Activated CD8-positive, alpha-beta memory T cell treated with anti-CD3 and anti-CD28 coated beads for 4 hours (primary cell): ENCODE measurements at places on chromosomes 6 and 20.

- no peak for DNase-seq
Observed at GRCh38 chr6:36920546-36920945, 34.0 kb upstream of the PI16 start.

GRCh38 chr6:150200428-150201100 lies 57.7 kb downstream of the PPP1R14C start:
- no peak for DNase-seq

GRCh38 chr20:62928246-62928939 lies 2.1 kb upstream of the DIDO1 start:
- DNase-seq = no peak

DNA sequence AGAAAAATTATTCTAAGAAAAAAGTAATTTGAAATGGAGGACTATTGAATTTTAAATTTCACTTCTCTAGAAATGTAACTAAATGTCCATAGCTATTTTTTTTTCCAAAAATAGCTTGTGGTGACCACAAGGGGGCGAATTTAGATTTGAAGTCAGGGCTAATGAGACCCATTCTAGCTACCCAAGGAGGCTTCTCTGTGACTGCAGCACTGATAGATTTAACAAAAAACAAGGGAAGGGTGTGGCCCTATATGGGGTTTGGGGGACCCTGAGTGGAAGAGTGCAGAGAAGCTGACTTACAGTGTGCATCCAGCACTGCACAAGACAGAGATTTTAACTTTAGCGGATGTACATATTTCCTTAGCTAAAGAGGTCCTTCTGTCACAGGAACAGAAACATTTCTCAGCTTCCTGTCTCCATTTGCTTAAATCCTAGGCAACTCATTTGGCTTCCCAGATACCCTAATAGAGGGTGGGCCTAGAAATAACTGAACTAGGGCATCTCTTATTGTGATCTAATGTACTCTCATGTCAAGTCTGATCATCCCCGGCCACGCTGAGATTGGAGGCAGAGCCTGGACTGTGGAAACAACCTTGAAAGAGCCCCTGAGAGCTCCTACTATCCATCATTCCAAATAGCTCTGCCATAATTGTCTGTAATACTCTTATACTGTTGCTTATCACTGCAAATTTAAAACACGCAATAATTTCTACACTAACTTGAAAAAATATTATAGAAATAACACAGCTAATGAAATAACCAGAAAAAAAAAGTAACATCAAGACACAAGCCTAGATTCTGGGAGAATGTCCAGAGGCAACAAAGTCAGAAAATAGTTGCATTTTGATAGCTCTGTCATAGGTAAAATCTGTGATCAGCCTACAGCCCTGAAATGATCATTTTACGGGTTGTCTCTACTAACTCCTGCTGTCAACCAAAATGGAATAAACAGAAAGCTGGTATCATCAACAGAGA lies 93.6 kb downstream of the SNAP91 start:
- no peak for DNase-seq

GRCh38 chr20:31881945-31882344 lies 11.5 kb downstream of the TTLL9 start:
- no peak for DNase-seq
